ENCODE measurements at places on chromosomes 2 and 18. TPM values are rescaled to one million over a fixed set of nuclear protein-coding genes. Genes with fewer than 3 reads are reported as not detected.

- DNase-seq = no peak
Measured at GRCh38 chr2:199911877-199912161, 726 bp downstream of the C2orf69 start.

DNA sequence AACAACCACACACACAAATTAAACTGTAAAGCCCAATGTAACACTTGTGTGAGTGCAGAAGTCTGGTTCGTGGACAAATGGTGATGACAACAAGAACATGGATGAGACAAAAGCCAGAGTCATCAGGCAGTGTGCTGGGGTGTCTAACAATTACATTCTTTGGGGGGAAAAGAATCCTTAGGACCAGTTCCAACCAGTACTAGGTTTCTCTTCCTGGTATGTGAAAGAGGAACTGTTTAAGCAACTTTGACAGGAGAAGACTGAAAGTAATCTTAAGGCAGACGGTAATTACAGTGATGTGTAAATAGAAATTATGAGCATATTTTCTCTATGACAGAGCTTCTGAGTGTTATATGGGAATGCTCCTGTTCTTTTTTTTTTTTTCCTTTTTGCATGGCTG, 133.4 kb downstream of the AFF3 start:
- peak; percentile 81 for DNase-seq

DNA sequence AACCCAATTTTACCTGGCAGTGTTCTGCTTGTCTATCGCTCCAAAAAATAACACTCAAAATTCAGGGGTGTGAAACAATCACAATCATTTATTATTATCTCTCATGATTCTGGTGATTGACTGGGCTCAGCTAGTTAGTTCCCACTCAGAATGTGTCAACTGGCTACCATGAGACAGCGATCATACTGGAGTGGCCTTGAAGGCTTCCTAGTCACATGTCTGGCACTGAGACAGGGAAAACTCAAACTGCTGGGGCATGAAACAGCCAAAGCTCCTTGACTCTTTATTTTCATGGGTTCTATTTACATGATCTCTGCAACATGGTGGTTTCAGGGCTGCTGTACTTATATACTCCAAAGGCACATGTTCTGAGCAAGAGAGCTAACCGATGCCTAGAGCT, 6.2 kb upstream of the ANXA4 start:
- DNase-seq = no peak

DNA sequence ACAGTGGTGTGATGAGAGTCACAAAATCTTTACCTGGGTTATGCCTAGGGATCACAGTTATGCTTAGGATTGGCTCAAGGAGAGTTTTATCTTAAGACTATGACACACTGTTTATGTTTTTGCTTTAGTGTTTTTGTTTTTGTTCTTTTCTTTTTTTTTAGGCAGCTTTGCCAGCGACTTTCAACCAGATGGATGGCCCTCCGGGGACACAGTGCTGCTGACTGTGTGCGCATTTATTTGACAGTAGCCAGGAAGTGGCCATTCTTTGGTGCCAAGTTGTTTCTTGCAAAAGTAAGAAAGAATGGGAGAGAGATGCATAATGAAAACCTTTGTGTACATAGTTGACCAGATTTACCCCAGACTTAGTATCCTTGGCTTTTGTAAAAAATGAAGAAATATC, 15.1 kb upstream of the DYNC2LI1 start:
- no peak for DNase-seq

GRCh38 chr2:14418115-14418514, 214.4 kb upstream of the LRATD1 start:
- DNase-seq = no peak

GRCh38 chr2:64325852-64326577, 127.9 kb upstream of the LGALSL start:
- DNase-seq = no peak

The OTOS gene
- total RNA-seq = not detected

Data from esophagus muscularis mucosa (tissue), 4 donors.